ENCODE measurements at places on chromosomes 1 and 21.

DNA sequence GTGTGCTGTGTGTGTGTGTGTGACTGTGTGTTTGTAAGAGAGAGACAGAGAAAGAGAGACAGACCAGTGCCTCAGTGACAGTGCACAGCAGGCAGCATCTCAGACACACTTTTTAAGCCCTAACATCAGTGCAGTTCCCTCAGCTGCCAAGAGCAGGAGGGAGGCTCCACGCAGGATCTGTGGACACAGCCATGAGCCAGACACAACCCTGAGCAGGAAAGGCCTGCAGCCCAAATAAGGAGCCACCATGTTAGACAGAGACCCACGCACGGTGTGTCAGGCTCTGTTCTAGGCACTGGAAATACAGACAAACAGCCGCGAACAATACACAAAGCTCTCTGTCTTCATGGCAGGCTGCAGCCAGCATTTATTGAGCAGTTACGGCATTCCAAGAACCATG lies 445.5 kb downstream of the MATN1 start:
- DNase-seq, result no peak

- peak; percentile 94 for DNase-seq
These were observed 35.5 kb downstream of the AHDC1 start for GRCh38 chr1:27568300-27569087.

- peak; percentile 91 for DNase-seq
These were observed 3.7 kb upstream of the CCN1 start for GRCh38 chr1:85576642-85577418.

DNA sequence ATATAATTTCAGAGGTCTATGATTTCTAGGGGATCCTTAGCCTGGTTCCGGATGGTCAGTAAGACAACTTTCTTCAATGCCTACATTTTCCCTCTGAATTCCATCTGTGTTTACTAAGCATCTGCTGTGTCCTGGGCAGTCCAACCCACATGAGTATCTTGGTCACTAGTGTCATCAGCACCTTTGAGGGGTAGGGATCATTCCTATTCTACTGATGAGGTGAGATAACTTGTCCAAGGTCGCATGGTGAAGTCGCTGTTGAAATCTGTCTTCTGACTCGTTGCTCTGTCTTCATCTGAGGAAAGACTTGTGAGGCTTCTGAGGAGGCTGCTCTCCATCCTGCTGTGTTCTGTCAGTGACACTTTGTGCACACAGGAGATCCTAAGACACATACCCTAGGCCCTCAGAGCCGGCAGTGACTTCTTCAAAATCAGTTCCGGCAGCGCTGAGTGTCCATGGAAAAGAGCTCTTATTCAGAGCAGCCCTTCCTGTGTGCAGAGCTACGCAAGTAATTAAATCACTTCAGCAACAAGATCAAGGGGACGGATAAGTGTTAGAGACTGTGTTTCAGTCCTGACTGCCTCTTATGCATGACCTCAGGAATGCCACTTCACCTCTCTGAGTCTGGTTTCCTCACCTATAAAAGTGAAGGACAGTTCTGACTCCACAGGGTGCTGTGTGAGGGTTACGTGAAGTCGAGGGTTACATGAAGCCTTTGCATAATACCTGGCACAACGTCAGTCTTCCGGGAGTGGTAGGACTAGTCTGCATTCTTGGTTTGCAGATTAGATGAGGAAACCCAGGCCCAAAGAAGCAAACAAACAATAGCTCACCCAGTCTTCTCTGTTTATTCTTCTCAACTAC lies 28.4 kb downstream of the AK2 start:
- DNase-seq, result no peak

- DNase-seq, result no peak
These were observed 289.0 kb upstream of the VAMP3 start for GRCh38 chr1:7482077-7482476.

- DNase-seq, result no peak
These were observed 18.3 kb downstream of the AXDND1 start for GRCh38 chr1:179384027-179384426.
